ENCODE measurements at places on chromosomes 1 and 21. TPM values are rescaled to one million over a fixed set of nuclear protein-coding genes. Genes with fewer than 3 reads are reported as not detected.
A peak's percentile ranks its signal among the peaks of the same experiment; 100 is the strongest.

DNA sequence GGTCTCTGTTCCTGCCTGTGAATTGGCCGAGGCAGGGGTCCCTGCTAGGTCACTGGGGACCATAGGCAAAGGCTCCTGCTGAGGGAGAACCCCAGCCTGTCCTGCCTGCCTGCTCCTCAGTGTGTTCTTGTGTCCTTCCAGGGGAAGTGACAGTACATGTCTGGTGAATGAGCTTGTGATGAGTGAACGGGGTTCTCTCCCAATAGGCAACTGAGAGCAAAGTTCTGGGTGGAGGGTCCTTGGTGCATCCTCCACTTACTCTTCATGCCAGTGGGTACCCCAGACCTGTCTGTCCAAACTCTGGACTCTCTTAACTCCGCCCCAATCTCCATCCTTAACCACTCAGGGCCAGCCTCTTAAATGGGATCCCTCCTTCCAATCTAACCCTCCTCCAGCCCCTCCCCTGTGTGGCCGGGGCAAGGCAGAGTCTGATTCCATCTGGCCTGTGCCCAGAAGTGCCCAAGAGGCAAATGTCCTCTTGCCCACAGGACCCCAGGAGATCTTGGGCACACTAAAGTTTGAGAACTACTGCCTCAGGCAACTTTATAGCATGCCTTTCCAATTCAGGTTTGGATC is 2.0 kb downstream of the XKR8 start:
- DNase-seq = no peak
- no peak overlapping the region for H3K4me3 ChIP-seq
- H3K27me3 ChIP-seq = no peaks in the 10 kb centered on the region

DNA sequence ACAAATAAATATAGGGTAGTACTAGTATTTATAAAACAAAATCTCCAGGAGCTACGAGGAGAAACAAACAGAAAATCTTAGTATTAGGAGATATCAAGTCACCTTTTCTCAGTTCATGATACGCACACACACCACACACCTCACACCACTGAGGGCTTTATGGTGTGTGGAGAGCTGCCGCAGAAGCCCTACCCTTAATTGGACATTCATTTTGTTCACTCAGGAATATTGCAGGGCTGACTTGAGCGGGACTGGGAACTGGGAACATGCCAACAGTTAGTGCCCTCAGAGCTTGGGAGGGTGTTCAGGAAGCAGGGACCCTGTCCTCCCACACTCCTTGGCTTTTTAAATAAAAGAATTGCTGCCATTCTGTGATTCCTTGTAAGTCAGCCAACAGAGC is 386.8 kb downstream of the RYR2 start:
- H3K27me3 ChIP-seq = no peaks in the 10 kb centered on the region
- no peaks in the 10 kb centered on the region for H3K4me1 ChIP-seq
- DNase-seq = no peak

- H3K4me1 ChIP-seq = peaks cover 18% of the 10 kb centered on the region
- H3K27me3 ChIP-seq = no peaks in the 10 kb centered on the region
- H3K36me3 ChIP-seq = no peaks in the 10 kb centered on the region
- H3K27ac ChIP-seq = peak overlapping the region; percentile 70
- no peak for DNase-seq
- no peak overlapping the region for H3K4me3 ChIP-seq
These were observed 134.9 kb upstream of the B3GALT2 start for GRCh38 chr1:193321242-193321840.

- H3K27ac ChIP-seq = no peak overlapping the region
- no peak for DNase-seq
- H3K27me3 ChIP-seq = no peaks in the 10 kb centered on the region
- peaks cover 29% of the 10 kb centered on the region for H3K36me3 ChIP-seq
- H3K4me3 ChIP-seq = no peak overlapping the region
These were observed 15.2 kb downstream of the LRRC71 start for GRCh38 chr1:156935505-156936128.

GRCh38 chr21:35400233-35400939 is 351.3 kb upstream of the RUNX1 start:
- no peaks in the 10 kb centered on the region for H3K27me3 ChIP-seq
- H3K27ac ChIP-seq = no peak overlapping the region
- no peaks in the 10 kb centered on the region for H3K36me3 ChIP-seq
- H3K4me1 ChIP-seq = peaks cover 7% of the 10 kb centered on the region
- H3K4me3 ChIP-seq = no peak overlapping the region
- DNase-seq = peak; percentile 73

GRCh38 chr21:40176724-40177123 is 309.5 kb downstream of the PCP4 start:
- no peak for DNase-seq
- H3K27me3 ChIP-seq = no peaks in the 10 kb centered on the region
- no peaks in the 10 kb centered on the region for H3K4me1 ChIP-seq
- no peak overlapping the region for H3K4me3 ChIP-seq

DNA sequence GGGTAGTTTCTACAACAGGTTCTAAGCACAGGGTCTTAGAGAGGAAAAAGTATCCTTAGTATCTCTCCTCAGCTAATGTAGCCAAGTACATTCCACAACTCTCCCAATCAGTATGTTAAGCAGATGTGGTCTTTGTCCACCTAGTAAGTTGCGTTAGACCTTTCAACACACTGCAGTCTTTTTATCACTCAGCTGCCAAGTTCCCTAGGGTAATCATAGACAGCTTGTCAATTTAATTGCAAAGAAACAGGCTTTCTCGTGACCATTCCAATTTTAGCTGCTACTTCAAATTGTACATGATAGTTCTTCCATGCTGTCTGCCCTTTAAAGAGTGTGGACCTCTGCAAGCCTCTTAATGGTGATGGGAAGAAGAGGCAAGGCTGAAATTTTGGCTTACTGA is 211.8 kb upstream of the PKN2 start:
- H3K27ac ChIP-seq = no peak overlapping the region
- no peaks in the 10 kb centered on the region for H3K36me3 ChIP-seq
- no peak for DNase-seq
- H3K27me3 ChIP-seq = no peaks in the 10 kb centered on the region
- H3K4me3 ChIP-seq = no peak overlapping the region
- no peaks in the 10 kb centered on the region for H3K4me1 ChIP-seq

LEMD1 gene
- polyA plus RNA-seq = not detected

GRCh38 chr1:221994939-221995338 is 253.1 kb upstream of the DUSP10 start:
- no peaks in the 10 kb centered on the region for H3K27me3 ChIP-seq
- H3K36me3 ChIP-seq = no peaks in the 10 kb centered on the region
- DNase-seq = no peak
- H3K4me3 ChIP-seq = no peak overlapping the region

PTGFR gene
- 0.06 TPM for polyA plus RNA-seq

DNA sequence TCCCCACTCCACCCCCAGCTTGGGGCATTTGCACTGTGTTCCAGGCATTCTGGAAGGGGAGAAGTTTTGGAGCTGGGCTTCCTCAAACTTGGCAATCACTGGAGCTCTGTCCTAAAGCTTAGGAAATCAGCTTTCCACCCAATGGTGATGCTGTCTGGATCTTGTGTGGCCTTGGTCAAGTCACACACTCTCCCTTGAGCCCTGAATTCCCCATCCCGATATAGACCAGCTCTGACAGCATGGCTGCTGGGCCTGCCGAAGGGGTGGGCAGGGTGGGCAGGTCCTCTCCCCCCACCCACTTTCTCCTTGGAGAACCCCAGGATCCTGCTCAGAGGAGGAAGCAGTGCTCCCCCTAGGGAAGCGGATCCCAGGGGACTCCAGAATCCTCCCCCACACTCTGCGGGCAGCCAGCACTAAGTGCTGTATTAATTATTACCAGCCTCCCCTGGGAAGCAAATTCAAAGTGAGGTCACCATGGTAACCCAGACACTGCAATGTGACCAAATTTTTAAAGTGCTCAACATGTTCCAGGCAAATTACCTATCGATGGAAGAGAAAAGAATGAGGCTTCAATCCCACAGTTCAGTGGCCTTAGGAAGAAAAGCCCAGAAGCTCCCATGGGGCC is 21.3 kb upstream of the LDLRAP1 start:
- no peak for DNase-seq
- H3K27ac ChIP-seq = no peak overlapping the region
- no peaks in the 10 kb centered on the region for H3K36me3 ChIP-seq

GRCh38 chr1:208029381-208030287 is 118.7 kb upstream of the CD34 start:
- H3K4me3 ChIP-seq = no peak overlapping the region
- H3K4me1 ChIP-seq = peaks cover 43% of the 10 kb centered on the region
- H3K36me3 ChIP-seq = peaks cover 32% of the 10 kb centered on the region
- H3K27me3 ChIP-seq = no peaks in the 10 kb centered on the region
- peak; percentile 86 for DNase-seq

MFN2 gene
- 41.8 TPM for polyA plus RNA-seq
